NCI-H526 treated with DMSO at 0.1 percent for 48 hours (cell line): ENCODE measurements at places on chromosomes 6 and 20.

DNA sequence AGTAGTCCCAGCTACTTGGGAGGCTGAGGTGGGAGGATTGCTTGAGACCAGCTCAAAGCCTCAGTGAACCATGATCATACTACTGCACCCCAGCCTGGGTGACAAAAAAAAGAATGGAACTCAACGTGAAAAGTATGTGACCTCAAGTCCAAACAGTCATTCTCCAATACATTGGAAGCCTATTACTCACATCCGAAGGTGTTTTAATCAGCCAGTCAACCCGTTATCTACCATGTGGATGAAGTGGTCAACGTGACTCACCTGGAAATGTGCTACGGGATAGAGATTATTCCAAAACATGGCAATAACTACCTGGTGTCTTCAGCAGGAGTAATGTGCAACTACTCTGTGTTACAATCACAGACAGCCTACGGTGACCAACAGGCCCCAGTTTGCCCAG is 85.8 kb upstream of the TOP1 start:
- no peak for DNase-seq

DNA sequence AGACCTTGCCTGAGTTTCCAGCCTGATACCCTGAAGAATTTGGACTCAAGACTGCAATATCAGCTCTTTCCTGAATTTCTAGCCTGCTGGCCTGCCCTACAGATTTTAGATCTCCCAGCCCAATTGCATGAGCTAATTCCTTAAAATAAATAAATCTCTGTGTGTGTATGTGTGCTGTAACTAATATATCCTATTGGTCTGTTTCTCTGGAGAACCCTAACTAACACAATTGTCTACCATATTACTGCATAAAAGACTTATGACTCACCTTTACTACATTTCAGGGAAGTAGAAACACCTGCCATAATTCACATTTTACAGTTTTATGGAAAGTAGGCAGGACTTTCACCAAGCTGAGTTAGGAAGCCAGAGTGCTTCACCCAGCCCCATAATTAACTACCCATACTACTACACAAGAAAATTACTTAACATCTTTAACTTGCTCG is 90.7 kb upstream of the BEND6 start:
- no peak for DNase-seq

GRCh38 chr6:167523426-167523825 is 198.5 kb downstream of the TTLL2 start:
- no peak for DNase-seq

DNA sequence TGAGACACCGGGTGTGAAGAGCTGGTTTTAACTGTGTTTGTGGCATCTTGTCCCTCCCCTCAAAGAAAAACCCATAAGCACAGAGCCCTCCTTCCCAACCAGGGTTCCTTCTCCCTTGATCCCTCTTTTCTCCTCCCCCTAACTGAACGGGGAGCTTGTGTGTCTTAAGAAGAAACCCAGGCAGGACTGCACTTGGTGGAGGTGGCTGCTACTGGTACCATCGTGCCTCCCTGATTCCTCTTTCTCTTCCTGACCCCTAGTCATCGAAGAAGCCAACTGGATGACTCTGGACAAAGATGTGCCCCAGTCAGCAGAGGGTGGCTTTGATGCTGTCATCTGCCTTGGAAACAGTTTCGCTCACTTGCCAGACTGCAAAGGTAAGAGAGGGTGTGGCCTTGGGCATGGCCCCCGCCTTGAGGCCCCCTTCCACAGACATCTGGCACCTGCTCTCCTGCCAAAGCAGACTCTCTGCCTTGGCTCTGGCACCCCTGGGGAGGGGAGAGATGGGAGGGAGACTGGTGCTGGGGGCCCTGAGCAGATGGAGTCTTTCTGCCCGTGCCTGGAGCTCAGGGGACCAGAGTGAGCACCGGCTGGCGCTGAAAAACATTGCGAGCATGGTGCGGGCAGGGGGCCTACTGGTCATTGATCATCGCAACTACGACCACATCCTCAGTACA is 2.1 kb downstream of the GNMT start:
- no peak for DNase-seq

DNA sequence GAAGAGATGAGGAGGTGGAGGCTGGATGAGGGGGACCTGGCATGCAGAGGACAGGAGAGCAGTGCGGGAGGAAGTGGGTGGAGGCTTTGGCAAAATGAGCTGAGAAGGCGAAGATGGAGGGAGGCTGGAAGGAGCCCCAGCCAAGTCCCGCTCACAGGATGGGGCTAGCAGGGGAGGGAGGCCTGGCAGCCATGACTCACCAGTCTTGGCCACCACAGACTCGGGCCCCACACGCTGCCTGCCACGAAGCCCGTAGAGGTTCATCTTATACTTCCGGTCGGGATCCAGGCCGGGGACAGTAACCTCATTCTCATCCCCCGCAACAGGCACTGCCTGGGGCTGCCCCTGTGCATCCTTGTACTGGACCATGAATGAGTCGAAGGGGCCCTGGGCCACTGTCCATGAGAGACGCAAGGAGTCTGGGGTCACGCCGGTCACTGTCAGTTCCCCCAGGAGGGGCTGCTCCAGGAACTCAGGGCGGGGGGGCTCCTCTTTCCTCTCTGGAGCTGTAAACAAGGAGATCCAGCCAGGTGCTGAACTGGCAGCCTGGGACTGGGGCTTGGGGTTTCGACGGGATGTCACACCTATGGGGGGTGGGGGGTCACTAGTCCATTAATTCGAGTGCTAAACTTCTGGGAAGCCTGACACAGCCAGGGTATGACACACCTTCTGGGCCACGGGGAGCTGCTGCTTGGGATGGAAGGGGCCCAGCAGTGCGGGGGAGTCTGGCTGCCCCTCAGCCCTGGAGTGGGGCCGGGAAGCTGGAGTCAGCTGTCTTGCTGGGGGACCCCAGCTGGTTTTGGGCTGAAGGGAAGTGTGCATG is 27.8 kb downstream of the TNXB start:
- no peak for DNase-seq

- peak; percentile 19 for DNase-seq
Observed at GRCh38 chr6:27517928-27518787, 45.3 kb upstream of the ZNF184 start.

GRCh38 chr20:24643731-24644626 is 174.6 kb downstream of the SYNDIG1 start:
- peak; percentile 33 for DNase-seq

DNA sequence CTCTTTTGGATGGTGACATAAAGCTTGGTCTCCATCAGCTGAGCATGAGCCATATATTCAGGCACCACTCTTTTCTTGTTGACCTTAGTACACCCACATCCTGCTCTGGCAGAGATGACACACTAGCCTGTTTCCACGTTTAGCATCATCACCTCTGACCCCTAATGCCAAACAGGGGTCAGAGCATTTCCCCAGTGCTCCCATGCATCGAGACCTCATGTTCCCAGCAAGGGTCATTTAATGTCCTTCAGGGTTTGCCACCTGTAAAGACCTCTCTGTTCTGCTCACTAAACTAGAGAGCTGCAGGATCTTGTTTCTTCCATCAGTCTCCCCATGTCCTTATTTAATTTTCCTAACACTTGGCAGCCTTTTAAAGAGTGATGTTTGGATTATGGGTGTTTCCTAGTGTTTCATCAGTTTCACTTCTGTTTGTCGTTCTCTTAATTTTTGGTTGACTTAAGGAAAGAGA is 97.5 kb downstream of the AIG1 start:
- no peak for DNase-seq

- no peak for DNase-seq
Observed at GRCh38 chr6:31114970-31115849, 610 bp downstream of the PSORS1C1 start.

- no peak for DNase-seq
Observed at GRCh38 chr6:34189806-34190503, 44.1 kb upstream of the GRM4 start.

- no peak for DNase-seq
Observed at GRCh38 chr6:116019428-116019827, 41.3 kb downstream of the FRK start.

DNA sequence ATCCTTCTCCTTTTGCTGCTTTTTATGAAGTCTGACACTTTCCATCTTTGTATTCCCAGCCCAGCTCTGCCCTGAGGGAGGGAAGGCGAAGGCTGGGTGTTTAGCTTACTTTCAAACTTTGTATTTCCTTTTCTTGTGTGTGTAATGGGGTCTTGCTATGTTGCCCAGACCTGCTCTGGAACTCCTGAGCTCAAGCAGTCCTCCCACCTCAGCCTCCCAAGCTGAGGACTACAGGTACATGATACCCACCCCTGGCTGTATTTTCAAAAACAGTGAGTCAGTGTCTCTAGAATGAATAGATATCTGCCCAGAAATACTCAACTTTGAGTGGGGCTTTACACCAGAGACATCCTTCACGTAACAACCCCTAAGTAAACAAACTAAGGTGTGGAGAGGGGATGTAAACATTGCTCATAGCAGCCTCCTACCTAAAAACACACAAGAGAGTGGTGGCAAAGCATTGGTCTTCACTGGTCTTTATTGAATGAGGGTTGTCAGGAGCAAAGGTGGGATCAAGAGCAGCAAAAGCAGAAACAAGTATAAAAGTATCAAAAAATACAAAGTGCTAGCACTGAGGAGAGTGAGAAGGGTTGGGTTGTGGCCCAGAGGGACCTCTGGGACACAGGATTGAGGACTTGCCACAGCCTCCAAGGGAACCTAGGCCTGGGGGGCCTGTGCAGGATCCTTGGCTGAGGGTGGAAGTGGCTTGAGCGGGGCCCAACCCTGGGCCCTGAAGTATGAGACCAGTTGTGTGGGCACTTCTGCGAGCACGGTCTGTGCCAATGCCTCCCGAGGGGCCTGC is 10.2 kb downstream of the SPAG4 start:
- DNase-seq = no peak

GRCh38 chr6:39568896-39569295 is 156.3 kb downstream of the KIF6 start:
- no peak for DNase-seq
